ENCODE measurements at places on chromosomes 5 and 9.

DNA sequence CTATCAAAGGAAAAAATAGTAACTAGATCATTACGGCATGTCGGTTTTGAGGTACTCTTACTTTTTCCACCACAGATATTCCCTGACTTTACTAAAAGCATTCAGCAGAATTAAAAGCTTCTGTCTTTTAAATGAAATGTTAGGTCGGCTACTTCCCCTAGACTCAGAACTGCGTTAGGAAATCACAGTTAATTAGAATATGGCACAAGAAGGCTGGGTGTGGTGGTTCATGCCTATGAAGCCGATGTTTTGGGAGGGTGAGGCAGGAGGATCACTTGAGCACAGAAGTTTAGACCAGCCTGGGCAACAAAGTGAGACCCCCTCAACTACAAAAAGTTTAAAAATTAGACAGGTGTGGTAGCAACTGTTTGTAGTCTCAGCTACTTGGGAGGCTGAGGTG, 24.4 kb downstream of the CEMIP2 start:
- H3K36me3 ChIP-seq = peaks cover 33% of the 10 kb centered on the region
- peaks cover 21% of the 10 kb centered on the region for H3K4me1 ChIP-seq
- H3K27me3 ChIP-seq = no peaks in the 10 kb centered on the region

- H3K36me3 ChIP-seq = no peaks in the 10 kb centered on the region
- no peak overlapping the region for H3K4me3 ChIP-seq
- H3K27ac ChIP-seq = no peak overlapping the region
- no peaks in the 10 kb centered on the region for H3K27me3 ChIP-seq
- peaks cover 4% of the 10 kb centered on the region for H3K4me1 ChIP-seq
These were observed 75.7 kb downstream of the CAMK4 start for GRCh38 chr5:111299831-111300432.

GRCh38 chr5:148776780-148777179, 49.6 kb upstream of the ADRB2 start:
- no peak overlapping the region for H3K4me3 ChIP-seq
- no peaks in the 10 kb centered on the region for H3K36me3 ChIP-seq
- H3K27ac ChIP-seq = peak overlapping the region; percentile 31
- peak; percentile 94 for DNase-seq
- no peaks in the 10 kb centered on the region for H3K27me3 ChIP-seq
- H3K4me1 ChIP-seq = peaks cover 17% of the 10 kb centered on the region

- H3K36me3 ChIP-seq = no peaks in the 10 kb centered on the region
- no peak overlapping the region for H3K27ac ChIP-seq
- no peak overlapping the region for H3K4me3 ChIP-seq
- no peaks in the 10 kb centered on the region for H3K4me1 ChIP-seq
- no peak for DNase-seq
These were observed 32.3 kb downstream of the GALNT12 start for GRCh38 chr9:98839724-98840123.

DNA sequence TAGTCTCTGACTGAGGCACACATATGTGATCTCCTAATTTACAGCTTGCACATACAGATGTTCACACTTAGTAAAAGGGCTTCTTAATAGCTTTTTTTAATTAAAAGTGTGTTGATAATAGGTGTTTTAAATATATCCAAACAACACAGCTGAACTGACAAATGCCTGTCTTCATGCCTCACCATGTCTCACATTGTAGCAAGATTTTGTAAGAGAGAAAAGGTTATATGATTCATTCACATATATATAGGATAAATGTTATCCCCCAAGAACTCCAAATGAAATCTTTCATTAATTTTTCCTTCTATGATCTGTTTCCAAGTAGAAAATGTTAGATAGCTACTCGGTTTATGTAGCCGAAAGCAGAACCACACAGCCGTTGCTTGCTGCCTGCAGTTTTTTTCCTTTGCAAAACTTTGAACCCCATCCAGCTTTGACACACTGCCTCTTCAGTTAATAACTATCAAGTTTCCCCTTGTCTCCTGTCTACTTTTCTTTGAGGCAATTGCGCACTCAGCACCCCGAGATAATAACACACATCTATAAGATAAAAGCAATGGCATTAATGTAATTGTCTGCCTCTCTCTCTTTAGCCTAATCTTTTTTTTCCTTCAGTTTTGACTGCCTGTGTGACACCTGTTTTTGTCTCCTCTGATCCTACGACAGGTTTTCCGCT, 299.2 kb downstream of the BNC2 start:
- no peaks in the 10 kb centered on the region for H3K36me3 ChIP-seq
- H3K27ac ChIP-seq = no peak overlapping the region
- H3K27me3 ChIP-seq = no peaks in the 10 kb centered on the region

DNA sequence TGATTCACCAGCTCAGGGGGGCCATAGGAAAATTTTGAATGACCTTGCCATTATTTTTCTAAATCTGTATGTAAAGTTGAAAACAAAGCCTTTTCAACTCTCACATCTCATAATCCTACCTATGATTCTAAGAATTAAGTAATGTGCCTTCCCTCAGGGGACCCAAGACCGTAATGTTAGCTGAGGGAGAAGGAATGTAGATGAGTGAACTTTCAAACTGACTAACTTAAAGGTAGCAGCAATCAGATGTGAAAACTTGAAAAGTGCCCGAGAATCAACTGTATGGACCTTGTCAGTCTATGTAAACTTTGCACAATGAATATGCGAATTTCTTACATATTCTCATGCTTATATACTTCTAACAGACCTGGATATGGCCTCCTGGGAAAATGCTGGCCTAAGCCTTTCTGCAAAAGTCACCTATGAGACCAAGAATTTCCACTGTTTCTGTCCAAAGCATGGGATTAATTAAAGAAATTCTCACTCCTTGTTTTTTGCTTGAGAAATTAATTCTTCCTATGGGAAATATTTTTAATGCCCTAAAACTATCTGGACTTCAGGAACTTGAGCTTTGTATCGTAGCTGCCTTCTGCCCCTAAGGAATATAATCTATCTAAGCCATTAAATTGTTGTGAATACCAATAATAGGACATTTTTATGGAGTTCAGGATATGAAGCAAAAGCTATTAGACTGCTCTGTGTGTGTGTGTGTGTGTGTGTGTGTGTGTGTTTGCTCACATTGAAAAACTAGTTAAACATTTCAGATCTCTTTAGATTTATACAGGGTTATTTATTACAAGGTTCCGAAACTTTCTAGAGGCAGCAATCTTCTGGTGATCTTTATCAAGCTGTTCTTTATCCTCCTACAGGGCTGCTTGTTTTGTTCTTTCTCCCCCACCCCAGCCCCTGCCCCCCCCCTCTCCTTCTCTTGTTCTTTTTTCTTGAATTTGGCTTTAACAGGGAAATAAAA, 169.1 kb upstream of the CLINT1 start:
- H3K36me3 ChIP-seq = no peaks in the 10 kb centered on the region
- H3K4me3 ChIP-seq = no peak overlapping the region
- peaks cover 5% of the 10 kb centered on the region for H3K4me1 ChIP-seq
- H3K27ac ChIP-seq = no peak overlapping the region
- no peak for DNase-seq
- H3K27me3 ChIP-seq = no peaks in the 10 kb centered on the region

DNA sequence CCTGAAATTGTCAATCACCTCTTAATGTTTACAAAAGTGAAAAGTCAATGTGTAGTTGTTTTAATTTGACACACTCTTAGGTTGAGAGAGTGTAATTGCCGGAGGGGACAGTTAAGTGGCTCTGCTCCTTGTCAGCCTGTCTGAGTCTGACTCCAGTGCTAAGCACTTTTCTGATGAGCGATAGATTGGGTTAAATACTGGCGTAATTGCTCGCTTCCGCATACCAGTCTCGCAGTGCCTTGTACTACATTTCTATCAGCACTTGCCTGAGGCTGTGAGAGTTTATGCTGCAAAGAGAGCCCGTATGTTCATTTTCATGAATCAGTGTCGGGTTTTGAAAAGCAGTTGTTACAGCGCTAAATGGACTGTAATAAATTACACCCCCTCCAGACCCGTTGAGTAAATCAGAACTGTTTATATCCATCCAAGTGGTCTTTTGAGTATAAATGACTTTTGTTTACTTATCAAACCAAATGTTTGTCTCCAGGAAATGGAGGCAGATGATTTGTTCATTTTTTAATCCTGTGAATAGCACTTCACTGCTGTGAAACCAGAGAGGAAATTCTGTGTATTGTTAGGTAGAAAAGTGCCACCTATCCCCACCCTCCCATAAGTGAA, 41.0 kb upstream of the DMRT3 start:
- no peaks in the 10 kb centered on the region for H3K4me1 ChIP-seq
- H3K4me3 ChIP-seq = no peak overlapping the region
- H3K27ac ChIP-seq = no peak overlapping the region
- H3K36me3 ChIP-seq = no peaks in the 10 kb centered on the region

- H3K36me3 ChIP-seq = no peaks in the 10 kb centered on the region
- no peaks in the 10 kb centered on the region for H3K27me3 ChIP-seq
- no peak overlapping the region for H3K4me3 ChIP-seq
- H3K27ac ChIP-seq = no peak overlapping the region
- no peak for DNase-seq
- H3K4me1 ChIP-seq = peaks cover 7% of the 10 kb centered on the region
These were observed 47.0 kb upstream of the PLIN2 start for GRCh38 chr9:19174127-19174912.

DNA sequence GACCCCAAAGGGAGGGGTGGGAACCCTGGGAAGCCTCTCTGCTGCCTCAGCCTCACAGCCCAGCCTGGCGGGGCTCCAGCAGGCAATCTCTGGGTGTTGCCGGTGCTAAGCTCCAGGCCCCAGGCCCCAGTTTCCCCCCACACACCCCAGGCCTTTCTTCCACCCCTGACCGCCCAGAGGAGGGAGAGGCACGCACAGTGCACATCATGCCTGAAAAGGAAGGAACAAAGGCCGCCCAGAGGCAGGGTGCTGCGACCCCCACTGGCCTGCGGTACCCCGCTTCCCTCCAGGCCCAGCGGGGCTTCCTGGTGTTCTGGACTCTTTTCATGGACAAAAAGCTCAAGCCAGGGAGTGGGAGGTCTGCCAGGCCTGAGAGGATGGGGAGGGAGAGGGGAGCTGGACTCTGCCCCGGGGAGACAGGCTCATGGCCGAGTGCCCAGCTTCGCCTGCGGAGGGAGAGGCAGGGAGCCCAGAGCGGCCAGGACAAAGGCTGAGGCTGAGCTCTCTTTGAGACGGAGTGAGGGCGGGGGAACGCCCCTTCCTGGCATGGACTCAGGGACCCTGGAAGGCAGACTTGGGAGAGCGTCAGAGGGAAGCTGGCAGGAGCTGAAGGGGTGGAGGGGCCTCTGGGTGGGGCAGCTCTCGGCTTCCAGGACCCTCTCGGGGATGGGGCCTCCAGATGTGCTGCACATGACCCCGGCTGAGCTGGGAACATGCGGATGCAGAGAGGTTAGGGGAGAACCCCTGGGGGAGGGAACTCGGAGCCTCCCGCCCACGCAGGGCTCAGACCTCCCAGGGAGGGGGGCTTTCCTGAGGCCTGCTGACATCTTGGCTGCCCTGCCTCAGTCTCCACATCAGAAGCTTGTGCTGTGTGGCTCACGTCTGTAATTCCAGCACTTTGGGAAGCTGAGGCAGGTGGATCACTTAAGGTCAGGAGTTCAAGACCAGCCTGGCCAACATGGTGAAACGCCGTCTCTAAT, 1.8 kb upstream of the ENTPD2 start:
- H3K4me1 ChIP-seq = peaks cover 7% of the 10 kb centered on the region
- DNase-seq = no peak
- H3K27me3 ChIP-seq = no peaks in the 10 kb centered on the region

DNA sequence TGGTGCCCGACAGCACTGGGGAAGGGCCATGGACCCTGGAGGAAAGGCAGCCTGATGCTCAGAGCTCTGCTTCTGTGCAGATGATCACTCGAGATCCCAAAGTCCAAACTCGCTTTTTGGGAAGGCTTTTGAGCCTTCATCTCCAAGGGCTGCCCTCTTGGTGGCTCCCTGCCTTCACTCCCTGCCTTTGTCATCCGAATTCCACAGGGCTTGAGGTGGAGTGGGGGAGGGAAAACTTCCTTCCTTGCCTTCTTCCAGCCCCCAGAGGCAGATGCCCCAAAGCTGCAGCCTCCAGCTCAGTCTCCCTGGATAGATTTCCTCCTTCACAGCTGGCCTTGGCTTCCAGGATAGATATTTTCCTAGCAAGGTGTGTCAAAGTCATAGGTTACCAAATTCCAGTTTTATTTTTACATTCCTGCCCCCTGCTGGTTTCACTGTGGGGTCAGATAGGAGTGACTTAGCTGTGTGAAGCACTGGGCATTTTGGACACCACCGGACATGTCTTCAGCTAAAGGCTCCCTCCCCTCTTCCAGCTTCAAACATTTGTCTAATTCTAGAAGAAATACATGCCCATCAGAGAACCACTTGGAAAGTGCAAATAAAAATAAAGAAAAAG, 268.2 kb downstream of the HSPA4 start:
- H3K27ac ChIP-seq = no peak overlapping the region
- H3K27me3 ChIP-seq = no peaks in the 10 kb centered on the region
- DNase-seq = no peak
- H3K4me3 ChIP-seq = no peak overlapping the region

- peak within 1 kb of the TSS; percentile 70 for H3K4me3 ChIP-seq
- H3K36me3 ChIP-seq = peaks cover 34% of the 10 kb centered on the region
- H3K27me3 ChIP-seq = no peaks in the 10 kb centered on the region
- peak within 1 kb of the TSS; percentile 41 for H3K27ac ChIP-seq
- DNase-seq = no peak
These were observed at the start of gene SLC35D2 for GRCh38 chr9:96383165-96383942. TSS of gene SLC35D2 (minus strand) at chr9:96383711. CDS start at chr9:96383634, 77 bp downstream.

DNA sequence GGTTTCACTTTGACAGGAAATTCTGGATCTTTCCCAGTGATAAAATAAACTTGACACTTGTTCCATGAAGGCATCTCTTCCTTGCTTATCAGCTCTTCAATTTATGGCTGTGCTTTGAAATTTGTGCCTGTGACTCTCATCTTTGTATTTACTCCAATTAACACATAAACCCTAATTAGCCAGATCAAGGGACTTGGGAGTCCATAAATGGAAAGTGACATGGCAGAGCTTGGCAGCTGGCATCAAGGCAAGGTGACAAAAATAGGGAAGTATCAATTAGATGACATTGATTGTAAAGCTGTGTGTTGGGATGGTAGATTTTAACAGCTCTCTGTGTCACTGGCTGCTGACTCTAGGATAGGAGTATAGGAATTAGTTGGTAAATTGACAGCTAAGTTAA, 133.9 kb downstream of the PBX3 start:
- no peaks in the 10 kb centered on the region for H3K4me1 ChIP-seq
- DNase-seq = no peak
- no peak overlapping the region for H3K4me3 ChIP-seq
- H3K36me3 ChIP-seq = no peaks in the 10 kb centered on the region
- no peak overlapping the region for H3K27ac ChIP-seq

GRCh38 chr9:130651752-130652151, 12.6 kb upstream of the PRDM12 start:
- no peaks in the 10 kb centered on the region for H3K36me3 ChIP-seq
- H3K4me3 ChIP-seq = no peak overlapping the region
- H3K27ac ChIP-seq = no peak overlapping the region
- peaks cover 14% of the 10 kb centered on the region for H3K27me3 ChIP-seq
- DNase-seq = no peak

DNA sequence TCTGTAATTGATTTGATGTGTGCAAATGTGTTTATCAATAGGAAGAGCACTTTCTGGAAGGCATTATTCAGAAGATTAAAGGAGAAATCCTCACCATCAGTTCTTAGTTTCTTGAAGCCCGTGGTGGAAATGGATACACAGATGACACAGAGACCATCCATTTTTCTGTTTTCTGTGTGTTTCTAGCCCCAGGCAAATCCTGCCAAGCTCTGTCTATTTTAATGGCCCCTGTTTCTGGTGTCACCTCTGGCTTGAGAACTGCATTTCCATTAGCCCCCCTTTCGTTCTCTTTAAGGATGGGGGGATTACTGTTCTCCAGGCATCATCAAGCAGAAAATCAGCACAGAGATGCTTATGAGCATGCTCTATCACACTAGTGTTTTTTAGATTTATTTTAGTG, 37.3 kb downstream of the DAPK1 start:
- no peaks in the 10 kb centered on the region for H3K4me1 ChIP-seq
- no peak overlapping the region for H3K4me3 ChIP-seq

Measured in RWPE2 (cell line).